ENCODE measurements at places on chromosomes 4 and X.

DNA sequence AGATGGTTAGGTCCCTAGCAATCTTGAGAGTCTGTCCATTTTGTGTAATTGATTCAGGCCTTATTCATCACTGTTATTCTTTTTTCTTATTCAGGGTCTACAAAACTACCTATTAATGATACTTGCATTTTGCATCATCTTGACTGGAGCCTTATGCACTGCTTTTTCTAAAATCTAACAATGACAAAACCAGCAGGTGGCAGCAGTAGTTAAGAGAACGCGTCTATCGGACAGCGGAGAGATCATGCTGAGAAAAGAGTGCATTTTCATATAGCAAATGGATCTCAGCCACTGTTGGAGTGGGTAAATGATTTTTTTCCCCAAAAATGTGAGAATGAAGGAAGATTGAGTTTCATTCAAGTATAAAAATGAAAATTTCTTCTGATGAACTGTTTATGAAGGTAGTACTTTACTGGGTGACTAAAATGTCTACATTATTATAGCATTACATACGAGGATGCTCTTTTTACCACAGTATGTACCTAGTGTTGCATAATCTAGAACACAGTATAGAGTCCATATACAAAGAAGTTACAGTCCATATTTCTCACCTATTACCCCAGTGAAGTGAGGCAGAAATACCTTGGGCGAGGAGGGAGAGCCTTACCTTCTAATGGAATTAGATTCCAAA lies 43.2 kb downstream of the TMEM144 start:
- DNase-seq: peak; percentile 65

- peak; percentile 23 for DNase-seq
Observed at GRCh38 chrX:147351644-147352043, 537.1 kb upstream of the CXorf51A start.

GRCh38 chr4:2934077-2934812 lies 29.0 kb downstream of the NOP14 start:
- DNase-seq: peak; percentile 73

GRCh38 chr4:176274441-176274840 lies 5.4 kb upstream of the ASB5 start:
- DNase-seq: no peak

DNA sequence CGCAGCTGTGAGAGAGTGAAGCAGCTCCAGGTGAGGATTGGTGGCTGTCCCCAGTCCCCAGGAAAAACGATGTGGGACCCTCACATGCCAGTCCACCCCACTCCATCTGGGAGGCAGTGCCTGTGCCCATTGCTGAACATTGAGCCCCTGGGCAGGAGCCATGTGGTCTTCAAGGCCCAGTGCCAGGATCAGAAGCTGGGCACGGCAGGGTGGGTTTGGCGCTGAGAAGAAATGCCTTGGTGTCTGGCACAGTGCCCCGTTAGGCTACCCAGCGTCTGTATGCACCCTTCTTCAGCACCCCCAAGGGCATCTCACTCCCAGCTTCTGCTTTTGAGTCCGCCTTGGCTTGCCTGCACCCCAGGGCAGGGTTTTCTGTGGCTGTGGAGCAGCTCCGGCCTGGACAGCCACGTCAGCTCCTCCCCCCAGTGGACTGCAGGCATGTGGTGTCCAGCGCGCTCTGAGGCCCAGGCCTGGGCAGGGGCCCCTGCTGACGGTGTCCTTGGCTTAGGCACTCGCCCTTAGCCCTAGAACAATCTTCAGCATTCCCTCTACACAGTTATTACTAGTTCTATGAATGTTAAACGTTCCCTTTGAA lies 28.6 kb downstream of the RGS12 start:
- no peak for DNase-seq

DNA sequence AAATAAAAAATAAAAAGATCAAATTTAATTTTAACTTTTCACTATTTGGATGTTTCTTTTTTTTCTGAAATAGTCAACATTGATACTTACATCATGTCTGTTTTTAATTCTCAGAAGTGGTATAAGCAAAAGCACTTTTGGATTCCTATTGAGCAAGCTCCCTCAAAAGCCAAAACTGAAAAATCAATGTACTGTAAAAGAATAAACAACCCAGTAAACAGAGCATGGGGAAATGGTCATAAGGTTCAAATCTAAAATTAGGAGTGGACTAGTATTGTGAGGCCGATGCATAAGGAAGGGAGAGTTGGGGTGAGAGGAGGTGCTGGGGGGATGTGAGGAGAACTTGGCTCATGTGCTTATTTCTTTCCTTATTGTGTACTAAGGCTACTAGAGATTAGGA lies 37.9 kb downstream of the NUDT6 start:
- DNase-seq: no peak

Measured in inflammatory macrophage treated with lipopolysaccharide for 4 hours (primary cell).